ENCODE measurements at places on chromosomes 1 and 21.
A peak's percentile ranks its signal among the peaks of the same experiment; 100 is the strongest.

- DNase-seq: no peak
Observed at GRCh38 chr1:228270032-228270431, 62.2 kb downstream of the OBSCN start.

DNA sequence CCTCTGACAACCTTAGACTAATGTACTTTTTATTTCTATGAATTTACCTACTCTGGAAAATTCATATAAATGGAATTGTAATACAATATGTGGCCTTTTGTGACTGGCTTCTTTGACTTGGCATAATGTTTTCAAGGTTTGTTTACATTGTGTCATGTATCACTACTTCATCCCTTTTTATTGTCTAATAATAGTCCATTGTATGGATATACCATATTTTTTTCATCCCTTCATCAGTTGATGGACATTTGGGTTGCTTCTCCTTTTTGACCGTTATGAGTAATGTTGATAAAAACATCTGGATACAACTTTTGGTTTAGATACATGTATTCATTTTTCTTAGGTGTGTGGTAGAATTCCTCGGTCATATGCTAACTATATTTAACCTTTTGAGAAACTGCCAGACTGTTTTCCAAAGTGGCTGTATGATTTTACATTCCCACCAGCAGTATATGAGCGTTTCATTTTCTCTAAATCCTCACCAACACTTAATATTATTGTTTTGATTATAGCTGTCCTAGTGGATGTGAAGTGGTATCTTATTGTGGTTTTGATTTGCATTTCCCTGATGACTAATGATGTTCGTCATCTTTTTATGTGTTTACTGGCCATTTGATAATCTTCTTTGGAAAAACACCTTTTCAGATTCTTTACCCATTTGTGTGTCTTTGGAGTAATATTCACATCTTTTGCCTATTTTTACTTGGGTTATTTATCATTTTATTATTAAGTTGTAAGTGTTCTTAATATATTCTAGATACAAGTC is 3.5 kb downstream of the RO60 start:
- peak; percentile 4 for DNase-seq

DNA sequence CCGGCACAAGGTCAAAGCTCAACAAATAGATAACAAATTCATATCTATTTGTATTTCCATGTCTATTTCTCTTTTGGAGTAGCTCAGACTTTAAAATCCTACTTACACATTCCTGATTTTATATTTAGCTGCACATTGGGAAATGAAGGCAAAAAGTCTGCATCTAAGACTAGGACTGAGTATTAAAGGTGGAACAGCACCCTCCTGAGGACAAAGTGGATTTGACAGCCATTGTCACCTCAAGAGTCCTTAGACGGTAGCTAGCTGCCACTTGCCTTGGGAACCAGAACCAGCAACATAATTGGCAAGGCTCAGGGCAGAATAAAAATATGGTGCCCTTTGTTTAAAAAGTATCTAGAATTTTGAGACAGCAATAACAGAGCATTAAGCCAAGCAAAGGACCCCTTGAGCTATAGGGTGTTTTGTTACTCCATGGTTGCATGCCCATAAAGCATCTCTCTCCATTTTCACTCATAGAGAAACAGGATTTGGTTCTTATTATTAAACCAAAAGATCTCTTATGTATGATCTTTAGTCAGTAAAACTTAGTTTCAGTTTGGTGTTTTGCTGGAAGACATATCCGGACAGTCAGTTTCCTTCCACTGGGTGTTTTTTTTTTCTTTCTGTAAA is 30.0 kb upstream of the SGIP1 start:
- DNase-seq: peak; percentile 16

DNA sequence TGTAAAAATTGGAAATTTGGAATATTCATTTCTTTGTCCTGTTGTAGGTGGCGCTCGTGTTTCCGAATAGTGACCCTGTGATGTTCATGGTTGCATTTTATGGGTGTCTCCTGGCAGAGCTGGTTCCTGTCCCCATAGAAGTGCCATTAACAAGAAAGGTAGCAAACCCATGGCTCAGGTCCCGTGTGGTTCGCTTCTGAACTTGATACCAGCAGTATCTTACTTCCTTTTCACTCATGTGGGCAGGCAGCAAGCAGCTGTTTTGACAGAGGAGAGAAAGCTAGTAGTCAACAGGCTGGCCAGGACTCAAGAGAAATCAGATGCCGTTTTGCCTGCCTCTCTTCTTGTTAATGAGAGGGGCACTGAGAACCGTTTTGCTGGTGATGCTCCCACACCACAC is 72.8 kb downstream of the S100B start:
- peak; percentile 42 for DNase-seq

DNA sequence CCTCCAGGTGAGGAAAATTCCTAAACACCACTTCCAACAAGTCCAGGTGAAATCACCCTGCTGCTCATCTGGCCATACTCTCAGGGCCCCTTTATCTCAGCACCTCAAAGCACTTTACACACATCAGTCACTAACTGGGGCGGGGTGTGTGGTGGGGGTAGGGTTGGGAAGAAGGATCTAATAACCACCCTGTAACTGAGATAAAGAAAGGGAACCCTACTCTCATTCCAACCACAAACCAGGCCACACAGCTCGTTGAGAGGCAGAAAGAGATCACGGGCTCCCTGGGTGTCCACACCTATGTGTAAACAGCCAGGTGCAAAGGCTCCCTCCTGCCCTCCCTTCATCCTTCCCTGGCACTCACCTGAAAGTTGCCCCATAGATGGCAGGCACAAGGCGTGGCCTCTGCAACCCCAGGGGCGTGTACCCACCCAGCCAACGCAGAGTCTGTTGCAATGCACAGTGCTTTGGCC is 20.4 kb downstream of the GPR161 start:
- no peak for DNase-seq

DNA sequence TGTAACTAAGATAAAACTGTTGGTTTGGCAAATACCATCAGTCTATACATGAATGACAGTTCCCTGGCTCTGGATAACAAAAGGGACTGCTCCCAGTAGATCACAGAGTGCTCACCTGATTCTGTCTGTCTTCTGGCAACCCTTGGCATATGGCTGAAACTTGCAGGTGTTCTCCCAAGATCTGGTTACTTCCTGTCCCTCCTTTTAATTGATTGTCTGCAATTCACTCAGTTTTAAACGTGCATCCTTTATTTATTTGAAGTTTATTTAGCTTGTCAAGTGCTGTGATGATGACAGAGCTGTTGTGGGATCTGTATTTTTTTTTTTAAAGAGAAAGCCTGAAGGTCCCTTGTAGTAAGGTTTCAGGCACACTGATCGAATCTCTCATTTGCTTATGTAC is 3.4 kb downstream of the KCNA3 start:
- peak; percentile 33 for DNase-seq

DNA sequence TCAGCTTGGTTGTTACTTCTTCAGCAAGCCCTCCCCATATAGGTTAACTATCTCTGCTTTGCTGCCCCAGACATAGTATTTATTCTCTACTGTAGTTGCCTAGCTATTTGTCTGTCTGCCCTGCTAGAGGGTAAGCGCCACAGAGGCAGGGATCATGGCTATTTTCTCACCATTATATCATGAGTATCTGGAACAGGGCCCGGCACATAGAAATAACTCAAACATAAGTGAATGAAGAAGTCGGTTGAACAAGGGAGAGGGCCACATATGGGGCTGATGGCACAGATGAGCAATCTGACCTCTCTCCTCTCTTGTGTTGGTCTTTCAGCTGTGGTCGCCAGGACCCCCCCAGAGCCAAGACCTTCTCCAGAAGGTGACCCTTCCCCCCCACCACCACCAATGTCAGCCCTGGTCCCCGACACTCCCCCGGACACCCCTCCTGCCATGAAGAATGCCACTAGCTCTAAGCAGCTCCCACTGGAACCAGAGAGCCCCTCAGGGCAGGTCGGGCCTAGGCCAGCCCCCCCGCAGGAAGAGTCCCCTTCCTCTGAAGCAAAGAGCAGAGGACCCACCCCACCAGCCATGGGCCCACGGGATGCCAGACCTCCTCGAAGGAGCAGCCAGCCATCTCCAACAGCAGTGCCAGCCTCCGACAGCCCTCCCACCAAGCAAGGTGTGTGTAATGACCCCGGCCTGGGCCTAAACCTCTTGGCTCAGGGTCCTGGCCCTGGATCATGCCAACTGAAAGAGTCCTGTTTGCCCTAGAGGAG is 14.9 kb downstream of the MAP7D1 start:
- DNase-seq: no peak

GRCh38 chr1:54971317-54971791 is 9.1 kb upstream of the TMEM61 start:
- DNase-seq: no peak

- DNase-seq: no peak
Observed at GRCh38 chr1:159141584-159142390, 29.6 kb upstream of the CADM3 start.

GRCh38 chr1:18569251-18569650 is 61.4 kb upstream of the PAX7 start:
- no peak for DNase-seq

DNA sequence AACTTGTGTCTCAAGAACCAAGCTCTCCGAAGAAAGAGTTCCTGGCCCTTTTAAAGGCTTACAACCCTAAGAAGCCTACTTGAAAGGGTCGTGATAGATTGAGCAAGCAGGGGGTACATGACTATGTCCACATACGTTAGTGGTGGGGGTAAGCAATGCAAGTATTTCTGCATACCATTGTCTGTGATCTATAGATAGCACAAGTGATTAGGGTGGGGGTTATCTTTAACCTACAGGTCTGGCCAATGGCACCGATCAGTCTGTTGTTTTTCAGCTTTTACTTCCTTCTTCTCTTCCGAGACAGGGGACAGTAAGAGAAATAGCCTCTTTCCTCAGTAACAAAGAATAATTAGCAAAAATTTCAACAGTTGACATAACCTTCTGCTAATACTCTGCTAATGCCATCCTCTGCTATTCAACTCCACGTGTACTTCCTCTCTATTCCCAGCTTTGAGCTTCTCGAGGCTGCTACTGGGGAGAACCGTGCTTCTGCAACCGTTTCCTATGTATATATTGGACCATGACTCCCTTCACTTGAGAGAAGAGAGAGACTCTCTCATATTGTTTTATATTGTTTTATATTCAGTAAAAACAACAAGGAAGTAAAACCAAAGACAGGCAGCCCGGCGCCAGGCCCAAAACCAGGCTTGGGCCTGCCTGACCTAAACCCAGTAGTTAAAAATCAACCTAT is 727.7 kb upstream of the NCAM2 start:
- DNase-seq: no peak

- DNase-seq: peak; percentile 57
Observed at GRCh38 chr1:182781841-182782586, 7.6 kb upstream of the NPL start.
